GM23248 (cell line): ENCODE measurements at places on chromosomes 4 and X.
A peak's percentile ranks its signal among the peaks of the same experiment; 100 is the strongest.

DNA sequence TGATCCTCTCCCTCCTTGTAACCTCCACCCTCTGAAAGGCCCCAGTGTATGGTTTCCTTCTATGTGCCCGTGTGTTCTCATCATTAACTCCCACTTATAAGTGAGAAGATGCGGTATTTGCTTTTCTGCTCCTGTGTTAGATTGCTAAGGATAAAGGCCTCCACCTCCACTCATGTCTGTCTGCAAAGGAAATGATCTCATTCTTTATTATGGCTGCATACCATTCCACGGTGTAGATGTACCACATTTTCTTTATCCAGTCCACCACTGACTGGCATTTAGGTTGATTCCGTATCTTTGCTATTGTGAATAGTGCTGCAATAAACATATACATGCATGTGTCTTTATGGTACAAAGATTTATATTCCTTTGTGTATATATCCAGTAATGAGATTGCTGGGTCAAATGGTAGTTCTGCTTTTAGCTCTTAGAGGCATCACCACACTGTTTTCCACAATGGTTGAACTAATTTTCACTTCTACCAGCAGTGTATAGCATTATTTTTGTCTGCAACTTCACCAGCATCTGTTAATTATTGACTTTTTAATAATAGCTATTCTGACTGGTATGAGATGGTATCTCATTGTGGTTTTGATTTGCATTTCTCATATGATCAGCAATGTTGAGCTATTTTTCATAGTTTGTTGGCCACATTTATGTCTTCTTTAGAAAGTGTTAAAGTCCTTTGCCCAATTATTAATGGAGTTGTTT is 1030.9 kb downstream of the FSTL5 start:
- DNase-seq, result no peak

DNA sequence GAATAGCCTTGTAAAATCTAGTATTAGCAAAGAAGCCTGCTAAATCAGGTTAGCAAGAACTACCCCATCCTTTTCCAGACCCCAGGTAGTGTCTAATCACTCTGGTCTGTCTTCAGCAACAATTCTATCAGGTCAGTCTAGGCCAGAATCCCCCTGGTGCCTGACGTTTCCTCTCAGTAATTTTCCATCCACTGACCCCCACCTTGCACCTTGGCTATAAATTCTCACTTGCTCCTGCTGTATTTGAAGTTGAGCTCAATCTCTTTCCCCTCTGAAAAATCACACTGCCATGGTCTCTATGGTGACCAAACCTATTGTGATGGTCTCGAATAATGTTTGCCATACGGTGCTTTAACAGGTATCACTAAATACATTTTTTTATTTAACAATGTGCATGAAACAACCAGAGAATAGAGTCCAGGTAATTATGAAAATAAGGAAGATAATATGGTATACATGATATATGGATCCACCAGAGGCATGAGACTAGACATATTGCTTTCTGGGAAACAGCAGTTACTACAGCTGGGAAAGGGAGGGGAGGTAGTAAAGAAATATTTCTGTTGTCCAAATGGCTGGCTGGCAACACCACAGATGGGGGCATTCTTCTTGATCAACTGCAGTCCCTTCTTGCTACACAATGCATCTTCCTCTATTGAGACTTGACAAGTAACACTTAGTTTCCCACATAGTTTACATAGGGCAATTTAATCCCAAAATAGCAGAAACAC is 33.8 kb downstream of the CXCL1 start:
- no peak for DNase-seq

DNA sequence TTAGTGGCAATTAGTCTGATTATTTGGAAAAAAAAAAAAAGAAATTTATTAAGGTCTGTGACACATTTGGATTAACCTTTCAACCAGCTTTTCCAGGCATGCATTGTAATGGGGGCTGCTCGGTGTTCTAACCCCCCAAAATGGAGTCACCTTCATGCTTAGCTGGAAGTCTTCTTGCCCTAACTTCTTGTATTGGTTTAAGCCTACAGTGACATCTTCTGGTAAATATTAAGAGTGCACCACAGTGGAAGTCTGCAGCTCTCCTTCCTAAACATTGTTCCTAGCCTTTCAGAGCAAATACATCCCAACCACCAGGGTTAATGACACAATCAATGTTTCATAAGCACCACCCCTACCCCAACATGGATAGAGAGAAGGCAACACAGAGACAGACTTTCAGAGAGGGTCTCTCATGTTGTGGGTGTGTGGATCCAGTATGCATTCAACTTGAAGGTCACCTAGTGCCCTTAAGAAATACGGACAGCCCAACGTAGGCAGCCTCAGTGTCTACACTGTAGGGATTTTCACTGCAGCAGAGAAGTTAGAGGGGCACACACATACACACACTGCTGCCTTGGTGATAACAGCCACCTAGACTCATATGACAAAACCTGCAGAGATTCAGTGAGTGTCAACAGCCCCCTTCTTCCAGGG is 142.9 kb upstream of the MBNL3 start:
- DNase-seq, result peak; percentile 46

DNA sequence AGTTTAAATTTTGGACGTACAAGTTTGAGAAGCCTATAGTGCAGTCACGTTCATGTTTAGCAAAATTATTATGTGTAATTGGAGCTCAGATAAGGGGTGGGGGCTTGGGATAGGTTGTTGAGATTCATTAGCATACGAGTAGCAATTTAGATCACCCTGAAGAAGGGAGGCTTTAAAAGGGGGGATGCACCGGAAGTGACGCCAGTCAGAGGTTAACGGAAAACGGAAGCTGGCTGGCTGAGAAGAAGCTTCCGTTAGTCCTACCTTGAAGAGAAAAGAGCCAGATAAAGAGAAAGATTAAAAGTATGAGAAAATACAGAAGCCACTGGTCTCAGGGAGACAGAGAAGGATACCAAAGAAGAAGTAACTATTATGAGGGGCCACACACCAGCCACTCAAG is 1.1 kb upstream of the NXT2 start:
- no peak for DNase-seq

DNA sequence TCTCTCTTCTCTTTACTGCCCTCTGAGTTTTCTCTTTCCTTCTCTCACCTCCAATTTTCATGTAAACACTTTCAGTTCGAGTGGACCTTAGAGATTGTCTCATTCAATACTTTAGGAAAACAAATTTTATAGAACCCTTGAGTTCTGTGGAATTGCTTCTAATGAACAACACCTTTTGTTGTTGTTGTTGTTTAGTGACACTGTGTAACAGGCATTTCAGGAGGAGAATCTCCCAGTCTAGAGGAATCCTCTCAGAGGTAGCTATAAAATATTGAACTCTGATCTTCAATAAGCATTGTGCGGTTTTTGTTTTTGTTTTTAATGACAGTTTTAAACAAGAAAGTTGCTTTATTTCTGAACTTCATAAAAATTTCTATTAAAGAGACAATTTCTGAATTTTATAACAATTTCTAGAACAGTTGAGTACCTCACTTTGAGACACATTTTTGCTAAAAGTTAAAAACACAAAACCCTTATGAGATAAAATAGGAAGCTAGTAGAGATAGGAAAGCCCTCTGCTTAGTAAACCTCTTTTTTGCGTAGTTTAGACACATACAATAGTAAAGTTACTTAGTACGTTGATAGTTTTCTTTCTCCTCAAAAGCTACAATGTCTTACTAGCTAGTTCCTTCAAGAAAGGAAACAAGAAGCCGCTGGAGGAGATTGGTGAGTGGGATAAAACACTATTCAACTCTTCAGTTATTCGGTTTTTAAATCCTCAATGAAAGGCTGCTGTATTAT is 38.8 kb downstream of the CLCN3 start:
- peak; percentile 19 for DNase-seq

DNA sequence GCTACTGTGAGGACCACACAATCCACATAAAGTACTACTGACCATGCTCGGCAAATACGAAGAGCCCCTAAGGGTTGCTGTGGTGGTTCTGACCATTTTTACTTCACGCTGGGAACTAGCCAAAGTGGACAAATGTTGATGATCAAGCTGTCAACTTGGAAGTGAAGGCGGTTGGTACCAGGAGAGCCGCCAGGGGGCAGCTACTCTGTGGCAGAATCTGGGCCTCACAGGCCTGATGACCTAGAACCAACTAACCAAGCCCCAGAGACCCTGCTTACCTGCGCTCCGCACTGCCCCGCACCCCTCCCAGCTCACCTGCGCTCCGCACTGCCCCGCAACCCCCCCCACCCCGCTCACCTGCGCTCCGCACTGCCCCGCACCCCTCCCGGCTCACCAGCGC is 5.6 kb downstream of the GAK start:
- DNase-seq, result peak; percentile 38

- peak; percentile 8 for DNase-seq
Measured at GRCh38 chrX:102837847-102838246, 99.2 kb upstream of the RAB40AL start.

- DNase-seq, result no peak
Measured at GRCh38 chrX:148271263-148271662, 229.2 kb upstream of the AFF2 start.

DNA sequence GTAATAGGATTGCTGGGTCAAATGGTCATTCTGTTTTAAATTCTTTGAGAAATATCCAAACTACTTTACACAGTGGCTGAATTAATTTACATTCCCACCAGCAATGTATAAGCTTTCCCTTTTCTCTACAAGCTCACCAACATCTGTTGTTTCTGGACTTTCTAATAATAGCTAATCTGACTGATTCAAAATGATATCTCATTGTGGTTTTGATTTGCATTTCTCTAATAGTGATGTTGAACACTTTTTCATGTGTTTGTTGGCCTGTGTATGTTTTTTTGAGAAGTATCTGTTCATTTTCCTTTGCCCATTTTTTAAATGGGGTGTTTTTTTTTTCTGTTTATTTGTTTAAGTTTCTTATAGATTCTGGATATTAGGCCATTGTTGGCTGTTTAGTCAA is 659.0 kb upstream of the GNPDA2 start:
- no peak for DNase-seq

GRCh38 chr4:134691915-134692314 is 490.3 kb upstream of the PABPC4L start:
- DNase-seq, result no peak

DNA sequence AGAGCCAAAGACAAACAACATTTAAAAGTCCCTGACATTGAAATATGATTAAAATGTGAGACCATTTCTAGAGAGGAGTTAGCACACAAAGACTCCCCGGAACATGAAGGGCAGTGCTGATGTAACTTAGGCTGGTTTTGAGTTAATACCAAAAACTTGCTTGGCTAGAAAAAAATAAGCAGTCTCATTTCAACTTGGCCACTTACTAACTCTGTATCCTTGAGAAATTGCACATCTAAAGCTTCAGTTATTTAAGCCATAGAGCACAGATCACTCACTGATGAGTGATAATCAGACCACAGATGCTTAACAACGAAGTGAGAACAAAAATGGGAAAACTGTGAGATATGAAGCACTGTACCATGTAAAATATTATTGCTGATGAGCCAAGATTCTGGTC is 65.9 kb upstream of the MAOA start:
- no peak for DNase-seq

GRCh38 chr4:145823743-145824142 is 114.9 kb downstream of the ZNF827 start:
- no peak for DNase-seq

GRCh38 chrX:54248309-54248708 is 65.3 kb upstream of the FAM120C start:
- DNase-seq, result peak; percentile 54

DNA sequence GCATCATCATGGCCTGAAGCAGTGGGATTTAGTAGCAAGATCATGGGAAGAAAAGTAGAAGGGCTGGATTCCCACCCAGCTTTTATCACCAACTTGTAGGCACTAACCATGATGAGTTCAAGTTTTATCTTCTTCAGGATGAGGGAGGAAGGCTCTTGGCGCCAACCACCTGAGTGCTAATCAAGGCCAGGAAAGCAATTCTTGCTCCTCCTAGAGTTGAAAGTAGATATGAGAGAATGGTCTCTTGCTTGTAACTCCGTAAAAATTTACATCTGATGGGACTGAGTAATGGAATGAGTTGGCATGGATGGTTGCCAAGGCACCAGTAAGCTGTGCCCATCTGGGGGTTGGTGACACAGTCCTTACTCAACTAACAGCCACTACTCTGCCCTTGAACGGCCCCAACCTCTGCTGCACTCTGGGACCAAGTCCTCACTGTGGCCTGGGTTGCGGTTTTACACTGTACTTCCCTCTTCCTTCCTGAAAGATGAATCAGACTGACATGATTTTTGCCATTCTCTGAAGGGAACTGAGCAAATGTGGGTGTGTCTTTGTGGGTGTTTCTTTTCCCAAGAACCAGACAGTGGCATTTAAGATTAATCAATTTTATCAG is 39.4 kb upstream of the NDP start:
- DNase-seq, result peak; percentile 90

GRCh38 chrX:57930051-57930450 is 19.8 kb upstream of the ZXDA start:
- DNase-seq, result peak; percentile 46

DNA sequence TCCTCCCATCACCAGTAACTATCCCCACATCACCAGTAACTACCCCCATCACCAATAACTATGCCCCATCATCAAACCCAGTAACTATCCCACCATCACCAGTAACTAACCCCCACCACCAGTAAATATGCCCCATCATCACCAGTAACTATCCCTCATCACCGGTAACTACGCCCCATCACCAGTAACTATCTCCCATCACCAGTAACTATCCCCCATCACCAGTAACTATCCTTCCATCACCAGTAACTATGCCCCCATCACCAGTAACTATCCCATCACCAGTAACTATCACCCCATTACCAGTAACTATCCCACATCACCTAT is 2.9 kb downstream of the ASMTL start:
- no peak for DNase-seq

- DNase-seq, result no peak
Measured at GRCh38 chr4:40253906-40254305, 57.1 kb downstream of the RHOH start.

DNA sequence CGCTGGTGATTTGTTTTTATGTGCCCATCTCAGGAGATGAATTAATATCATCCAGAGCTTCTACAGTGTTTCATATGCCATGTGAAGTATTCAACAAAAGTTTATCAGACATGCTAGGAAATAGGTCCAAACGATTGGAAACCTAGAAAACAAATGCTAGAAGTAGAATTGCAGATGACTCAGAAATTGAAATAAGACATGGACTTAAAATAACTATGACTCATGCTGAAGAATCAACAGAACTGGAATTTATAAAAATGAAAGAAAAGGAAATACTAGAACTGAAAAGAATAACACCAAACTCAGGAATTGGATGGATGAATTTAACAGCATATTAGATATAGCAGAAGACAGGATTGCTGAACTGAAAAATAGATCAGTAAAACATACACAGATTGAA is 172.7 kb upstream of the GIMD1 start:
- DNase-seq, result peak; percentile 81

DNA sequence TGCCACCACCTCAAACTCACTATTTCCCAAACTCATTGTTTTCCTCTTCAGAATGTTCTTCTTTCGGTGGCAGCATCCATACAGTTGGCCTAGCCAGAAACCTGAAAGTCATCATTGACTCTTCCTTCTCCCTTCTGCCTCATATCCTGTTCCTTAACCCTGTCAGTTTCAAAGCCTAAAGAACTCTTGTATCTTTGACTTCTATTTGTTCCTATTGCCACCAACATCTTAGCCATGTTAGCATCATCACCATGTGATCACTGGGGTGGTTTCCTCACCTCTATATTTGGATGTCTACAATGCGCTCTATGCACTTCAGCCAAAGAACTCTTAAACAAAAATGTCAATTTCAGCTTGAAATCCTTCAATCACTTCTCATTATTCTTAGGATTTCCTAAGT is 29.0 kb downstream of the DDX60L start:
- DNase-seq, result peak; percentile 9
